ENCODE measurements at places on chromosomes 6 and 20.
A peak's percentile ranks its signal among the peaks of the same experiment; 100 is the strongest.

DNA sequence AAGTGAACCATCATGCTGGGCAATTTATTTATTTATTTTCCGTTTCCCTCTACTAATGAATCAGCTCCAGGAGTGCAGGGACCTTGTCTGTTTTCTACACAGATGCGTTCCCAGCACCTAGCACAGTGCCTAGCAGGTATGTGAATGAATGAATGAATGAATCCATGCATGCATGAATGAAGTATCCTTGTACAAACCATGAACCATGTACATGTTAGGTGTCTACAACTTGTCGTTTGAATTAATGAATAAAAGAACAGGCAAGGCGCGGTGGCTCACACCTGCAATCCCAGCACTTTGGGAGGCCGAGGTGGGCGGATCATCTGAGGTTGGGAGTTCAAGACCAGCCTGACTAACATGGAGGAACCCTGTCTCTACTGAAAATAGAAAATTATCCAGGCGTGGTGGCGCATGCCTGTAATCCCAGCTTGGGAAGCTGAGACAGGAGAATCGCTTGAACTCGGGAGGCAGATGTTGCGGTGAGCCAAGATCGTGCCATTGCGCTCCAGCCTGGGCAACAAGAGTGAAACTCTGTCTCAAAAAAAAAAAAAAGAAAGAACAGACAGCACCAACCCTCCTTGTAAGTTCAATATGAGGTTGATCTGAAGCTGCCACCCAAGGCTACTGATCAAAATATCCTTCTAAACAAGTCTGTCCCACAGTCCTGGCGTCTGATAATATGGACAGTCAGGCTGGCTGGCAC is 27.3 kb upstream of the SLC9A8 start:
- DNase-seq, result no peak

DNA sequence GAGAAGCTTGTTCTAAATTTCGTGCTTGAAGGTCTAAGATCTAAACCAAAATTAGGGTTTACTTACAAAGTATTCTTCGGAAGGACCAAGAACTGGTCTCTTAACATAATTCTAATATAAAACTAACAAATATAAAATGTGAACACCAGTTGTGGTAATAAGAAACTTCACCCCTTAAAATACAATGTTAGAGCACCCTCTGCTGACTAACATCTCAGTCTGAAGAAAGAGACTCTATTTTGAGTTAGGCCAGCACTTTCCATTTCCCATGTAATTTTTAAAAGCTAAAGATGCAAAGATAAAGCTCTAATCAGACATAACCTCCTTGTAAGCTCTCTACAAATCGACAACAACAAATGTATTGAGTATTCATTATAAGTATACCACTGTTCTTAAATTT is 24.6 kb downstream of the ATG5 start:
- no peak for DNase-seq

DNA sequence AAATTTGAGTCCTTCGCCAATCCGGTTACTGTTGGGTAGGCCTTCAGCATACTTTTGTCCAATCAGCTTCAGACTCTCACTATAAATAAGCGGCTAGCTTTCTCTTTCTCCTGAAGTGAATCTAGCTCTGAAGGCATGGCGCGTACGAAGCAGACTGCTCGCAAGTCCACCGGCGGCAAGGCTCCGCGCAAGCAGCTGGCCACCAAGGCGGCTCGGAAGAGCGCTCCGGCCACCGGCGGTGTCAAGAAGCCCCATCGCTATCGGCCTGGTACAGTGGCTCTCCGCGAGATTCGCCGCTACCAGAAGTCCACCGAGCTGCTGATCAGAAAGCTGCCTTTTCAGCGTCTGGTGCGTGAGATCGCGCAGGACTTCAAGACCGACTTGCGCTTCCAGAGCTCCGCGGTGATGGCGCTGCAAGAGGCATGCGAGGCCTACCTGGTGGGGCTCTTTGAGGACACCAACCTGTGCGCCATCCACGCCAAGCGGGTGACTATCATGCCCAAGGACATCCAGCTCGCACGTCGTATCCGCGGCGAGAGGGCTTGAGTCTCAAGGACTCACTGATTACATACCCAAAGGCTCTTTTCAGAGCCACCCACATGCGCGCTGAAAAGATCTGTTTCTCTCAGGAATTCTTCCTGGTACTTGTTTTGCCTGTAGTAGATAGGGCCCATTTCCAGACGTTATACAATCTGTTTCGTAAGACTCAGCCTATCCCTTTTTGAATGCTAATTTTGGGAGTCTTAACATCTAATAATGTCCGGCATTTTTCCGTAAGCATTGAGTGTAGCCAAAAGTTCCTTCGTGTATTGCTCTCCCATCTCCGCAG is 102.0 kb downstream of the OR2B2 start:
- DNase-seq, result peak; percentile 90

- DNase-seq, result no peak
These were observed 16.5 kb upstream of the HLA-A start for GRCh38 chr6:29925727-29926412.

DNA sequence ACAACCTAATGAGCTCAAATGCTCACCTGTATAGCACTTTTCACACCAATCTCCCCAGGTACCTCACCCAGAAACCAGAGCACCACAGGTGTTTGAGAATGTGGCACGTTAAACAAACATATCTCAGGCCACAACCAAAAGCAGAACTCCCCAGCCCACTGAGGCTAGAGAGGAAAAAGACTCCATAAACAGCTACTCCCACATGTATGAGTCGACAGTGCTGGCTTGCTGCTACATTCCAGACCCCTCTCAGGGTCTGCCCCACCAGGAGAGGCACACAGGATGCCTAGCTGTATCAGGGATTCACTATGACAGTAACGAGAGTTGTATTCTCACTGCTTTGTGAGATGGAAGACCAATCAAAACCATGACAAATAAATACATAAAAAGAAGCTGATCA is 242.6 kb upstream of the ARID1B start:
- no peak for DNase-seq

DNA sequence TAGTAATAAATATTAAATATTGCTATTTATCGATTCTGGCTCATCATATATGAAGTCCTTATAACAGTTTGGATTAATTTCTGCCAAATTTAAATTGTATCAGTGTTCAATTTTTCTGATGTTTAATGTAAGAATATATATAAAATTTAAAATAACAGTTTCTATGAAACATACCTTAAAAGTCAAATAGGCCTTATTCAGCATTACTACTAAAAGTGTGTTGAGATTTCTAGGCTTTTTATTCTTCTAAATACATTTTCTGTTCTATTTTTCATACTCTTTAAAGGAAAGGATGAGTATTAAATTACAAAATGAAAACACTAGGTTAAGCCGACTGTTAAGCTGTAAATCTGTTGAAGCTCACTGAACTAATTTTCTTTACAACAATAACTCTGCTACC is 13.6 kb downstream of the PERP start:
- DNase-seq, result no peak

Data from brain pericyte (primary cell).